ENCODE measurements at places on chromosomes 16 and 17.

GRCh38 chr17:18300725-18301480 is 13.9 kb downstream of the TOP3A start:
- DNase-seq = no peak

DNA sequence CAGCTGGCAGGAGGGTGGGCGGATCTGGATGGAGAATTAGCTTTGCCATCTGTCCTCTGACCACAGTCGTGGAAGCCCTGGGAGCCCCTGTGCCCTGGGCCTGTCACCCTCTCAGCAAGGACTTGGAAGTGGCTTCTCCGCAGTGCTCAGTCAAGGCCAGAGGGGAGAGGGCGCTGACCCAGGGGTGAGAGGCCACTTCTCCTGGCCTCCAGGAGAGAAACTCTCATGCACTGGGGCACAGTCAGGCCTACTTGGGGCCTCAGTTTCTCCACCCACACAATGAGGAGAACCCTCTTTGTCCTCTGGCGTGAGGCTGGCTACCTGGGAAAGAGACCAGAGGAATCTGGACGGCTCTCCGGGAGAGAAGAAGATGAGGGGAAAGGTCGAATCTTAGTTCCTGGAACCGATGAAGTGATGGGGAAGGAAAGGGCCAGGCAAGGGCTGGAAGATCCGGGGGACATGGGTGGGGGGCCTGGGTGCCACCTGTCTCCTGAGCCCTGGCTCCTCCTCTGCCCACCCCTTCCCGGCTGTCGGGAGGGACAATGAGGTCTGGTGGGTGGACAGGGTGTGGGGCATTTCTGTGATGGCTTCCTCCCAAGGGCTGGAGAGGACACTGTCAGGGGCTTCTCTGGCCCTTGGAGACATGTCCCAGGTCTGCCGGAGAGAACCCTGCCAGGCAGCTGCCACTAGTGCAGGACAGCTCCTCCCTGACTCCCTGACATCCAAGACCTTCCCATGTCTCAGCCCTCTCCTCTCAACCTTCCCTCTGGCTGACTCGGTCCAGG is 9.0 kb upstream of the ARHGAP27 start:
- DNase-seq = no peak

DNA sequence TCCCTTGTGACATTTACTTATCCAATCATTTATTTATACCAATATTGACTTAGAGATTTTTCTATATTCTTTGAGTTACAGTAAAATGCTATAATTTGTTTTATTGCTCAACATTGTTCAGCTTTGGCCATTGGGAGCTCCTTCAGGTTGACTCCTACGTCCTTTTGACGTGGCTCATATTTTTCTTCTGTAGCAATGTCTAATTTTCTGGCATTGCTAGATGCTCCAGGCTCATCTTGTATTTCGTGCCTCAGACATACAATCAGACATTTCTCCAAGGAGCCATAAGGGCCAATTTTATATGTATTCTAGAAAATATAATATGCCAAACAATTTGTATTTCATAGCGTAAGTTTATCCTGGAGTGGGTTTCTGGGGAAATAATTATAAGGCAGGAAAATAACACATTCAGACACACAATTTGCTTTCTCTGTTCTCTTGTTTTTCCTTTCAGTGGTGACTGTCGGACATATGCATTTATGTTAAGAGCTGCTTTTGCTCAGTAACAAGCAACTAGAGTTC is 355.1 kb upstream of the MON1B start:
- DNase-seq = no peak

GRCh38 chr16:87685766-87686165 is 80.0 kb downstream of the KLHDC4 start:
- DNase-seq = no peak

DNA sequence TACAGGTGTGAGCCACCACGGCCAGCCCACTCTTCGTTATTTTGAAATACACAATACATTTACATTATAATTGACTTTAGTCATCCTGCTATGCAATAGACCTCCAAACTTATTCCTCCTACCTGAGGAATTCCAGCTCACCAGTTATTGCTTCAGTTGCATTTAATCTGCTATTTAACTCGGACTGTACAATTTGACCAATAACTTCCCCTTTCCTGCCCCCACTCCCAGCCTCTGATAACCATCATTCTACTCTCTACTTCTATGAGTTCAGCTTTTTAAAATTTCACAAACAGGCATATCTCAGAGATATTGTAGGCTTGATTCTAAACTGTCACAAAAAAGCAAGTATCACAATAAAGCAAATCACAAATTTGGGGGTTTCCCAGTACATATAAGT is 157.0 kb downstream of the COPRS start:
- no peak for DNase-seq

Measured in NCI-H2107 (cell line).